GM04503 (cell line): ENCODE measurements at places on chromosomes 11 and 22.

- no peak for DNase-seq
Observed at GRCh38 chr11:93520726-93521509, 22.3 kb downstream of the SMCO4 start.

DNA sequence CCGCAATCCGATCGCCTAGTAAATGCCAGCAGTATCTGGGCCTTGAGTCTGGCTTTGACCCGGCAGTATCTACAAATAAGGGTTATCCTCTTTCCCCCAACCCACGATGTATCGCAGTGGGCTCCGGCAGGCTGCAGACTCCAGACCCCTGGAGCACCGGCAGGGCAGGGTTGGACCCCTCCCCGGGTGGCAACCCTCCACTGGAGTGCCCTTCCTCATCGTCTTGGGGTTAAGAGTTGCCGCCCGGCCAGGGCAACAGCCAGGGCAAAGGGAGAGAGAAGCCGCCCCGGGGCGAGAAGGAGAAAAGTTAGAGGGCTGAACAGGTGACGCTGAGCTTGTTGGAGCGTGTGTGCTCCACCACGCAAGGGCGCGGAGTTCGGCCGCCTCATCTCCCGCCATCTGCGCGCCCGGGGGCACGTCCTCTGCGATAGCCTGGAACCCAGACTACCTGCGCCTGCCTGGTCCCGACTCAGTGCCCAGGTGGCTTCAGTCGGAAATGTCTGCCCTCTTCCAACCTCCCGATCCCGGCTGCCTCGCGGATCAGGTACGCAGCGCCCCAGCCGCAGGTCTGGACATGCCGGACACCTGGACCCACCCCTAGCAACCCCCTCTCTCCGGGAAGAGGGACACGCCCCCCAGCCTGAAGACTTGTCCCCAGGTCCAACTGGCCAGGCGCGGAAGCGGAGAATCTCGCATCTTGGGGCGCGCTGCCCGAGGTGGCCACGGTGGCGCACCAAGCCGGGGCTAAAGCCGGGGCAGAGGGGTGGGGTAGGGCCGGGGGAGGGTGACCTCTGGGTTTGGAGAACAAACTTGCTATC is 1.2 kb downstream of the DSCAML1 start:
- DNase-seq, result no peak

- no peak for DNase-seq
Observed at GRCh38 chr11:65501472-65502273, 2.8 kb downstream of the MALAT1 start.

DNA sequence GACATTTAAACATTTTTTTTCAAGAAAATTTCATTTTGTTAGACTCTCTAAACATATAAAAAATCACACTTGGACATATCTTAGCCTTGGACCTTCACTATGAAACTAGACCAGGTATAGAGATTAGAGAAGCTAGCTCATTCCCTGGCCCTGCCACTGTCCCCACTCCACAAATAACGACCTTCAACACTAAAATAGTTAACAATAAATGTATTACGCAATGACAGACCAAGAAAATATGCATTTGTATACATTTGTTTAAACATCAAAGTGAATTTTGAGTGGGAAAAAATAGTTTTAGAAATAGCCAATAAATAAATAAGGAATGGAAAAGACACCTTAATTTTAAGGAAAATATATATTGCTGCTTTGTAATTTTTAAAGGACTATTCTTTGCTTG is 20.9 kb downstream of the OR5J2 start:
- DNase-seq, result no peak

- no peak for DNase-seq
Observed at GRCh38 chr11:60991457-60991856, 20.0 kb downstream of the CD6 start.

- no peak for DNase-seq
Observed at GRCh38 chr11:95412074-95412473, 181.1 kb upstream of the SESN3 start.

DNA sequence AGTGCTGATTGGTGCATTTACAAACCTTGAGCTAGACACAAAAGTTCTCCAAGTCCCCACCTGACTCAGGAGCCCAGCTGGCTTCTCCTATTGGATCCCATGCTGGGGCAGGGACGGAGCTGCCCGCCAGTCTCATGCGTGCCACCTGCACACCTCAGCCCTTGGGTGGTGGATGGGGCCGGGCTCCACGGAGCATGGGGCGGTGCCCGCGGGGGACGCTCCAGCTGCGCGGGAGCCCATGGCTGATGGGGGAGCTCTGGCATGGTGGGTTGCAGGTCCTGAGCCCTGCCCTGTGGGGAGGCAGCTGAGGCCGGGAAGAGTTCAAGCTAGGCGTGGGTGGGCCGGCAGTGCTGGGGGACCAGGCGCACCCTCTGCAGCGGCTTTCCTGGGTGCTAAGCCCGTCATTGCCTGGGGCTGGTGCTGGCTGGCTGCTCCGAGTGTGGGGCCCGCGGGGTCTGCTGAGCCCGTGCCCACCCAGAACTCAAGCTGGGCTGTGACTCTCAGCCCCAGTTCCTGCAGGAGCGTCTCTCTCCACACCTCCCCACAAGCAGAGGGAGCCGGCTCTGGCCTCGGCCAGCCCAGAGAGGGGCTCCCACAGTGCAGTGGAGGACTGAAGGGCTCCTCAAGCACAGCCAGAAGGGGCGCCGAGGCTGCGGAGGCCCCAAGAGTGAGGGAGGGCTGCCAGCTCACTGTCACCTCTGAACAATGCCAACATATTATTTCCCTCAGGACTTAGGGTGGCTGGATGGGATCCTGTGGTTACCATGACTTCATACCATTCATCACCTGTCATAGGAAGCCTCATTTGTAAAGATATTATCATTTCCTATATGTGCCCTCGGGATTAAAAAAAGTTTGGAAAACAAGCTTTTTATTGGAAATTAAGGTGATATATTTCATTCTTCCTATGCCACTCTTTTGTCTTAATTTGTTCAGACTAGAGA is 688.7 kb downstream of the ETS1 start:
- DNase-seq, result no peak

GRCh38 chr11:59173080-59173963 is 1.4 kb downstream of the DTX4 start:
- no peak for DNase-seq

GRCh38 chr22:38862375-38863329 is 9.4 kb downstream of the CBX6 start:
- no peak for DNase-seq

GRCh38 chr11:67303835-67304411 is 593 bp downstream of the SSH3 start:
- DNase-seq, result no peak

GRCh38 chr22:44586999-44587736 is 89.1 kb upstream of the RTL6 start:
- DNase-seq, result no peak

- no peak for DNase-seq
Observed at GRCh38 chr11:2542406-2542805, 97.6 kb downstream of the KCNQ1 start.

- DNase-seq, result no peak
Observed at GRCh38 chr11:99682171-99682570, 661.4 kb downstream of the CNTN5 start.

DNA sequence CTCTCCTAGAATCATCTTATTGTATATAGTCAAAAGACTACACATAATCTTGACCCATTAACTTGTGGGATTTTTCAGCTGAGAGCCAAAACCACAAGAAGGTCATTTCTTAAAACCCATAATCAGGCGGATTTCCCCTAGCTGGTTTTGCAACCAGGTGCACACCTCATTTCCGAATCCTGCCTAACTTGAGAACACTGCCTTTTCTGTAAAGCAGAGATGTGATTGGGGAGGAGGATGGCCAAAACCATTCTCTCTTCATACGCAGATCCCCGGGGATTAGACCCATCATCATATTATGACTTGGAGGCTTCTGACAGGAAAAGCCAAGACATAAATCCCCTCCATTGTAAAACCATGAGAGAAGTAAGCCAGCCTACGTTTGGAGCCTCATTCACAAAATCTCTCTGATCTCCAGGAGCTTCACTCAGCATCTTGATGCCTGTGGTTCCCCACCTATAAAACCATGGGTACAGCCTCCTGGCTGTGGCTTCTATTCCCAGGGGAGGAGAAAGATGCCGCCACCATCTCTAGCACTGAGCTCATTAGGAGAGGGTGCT is 191.3 kb downstream of the KIF18A start:
- no peak for DNase-seq

- no peak for DNase-seq
Observed at GRCh38 chr11:113862435-113862834, 12.9 kb downstream of the USP28 start.

DNA sequence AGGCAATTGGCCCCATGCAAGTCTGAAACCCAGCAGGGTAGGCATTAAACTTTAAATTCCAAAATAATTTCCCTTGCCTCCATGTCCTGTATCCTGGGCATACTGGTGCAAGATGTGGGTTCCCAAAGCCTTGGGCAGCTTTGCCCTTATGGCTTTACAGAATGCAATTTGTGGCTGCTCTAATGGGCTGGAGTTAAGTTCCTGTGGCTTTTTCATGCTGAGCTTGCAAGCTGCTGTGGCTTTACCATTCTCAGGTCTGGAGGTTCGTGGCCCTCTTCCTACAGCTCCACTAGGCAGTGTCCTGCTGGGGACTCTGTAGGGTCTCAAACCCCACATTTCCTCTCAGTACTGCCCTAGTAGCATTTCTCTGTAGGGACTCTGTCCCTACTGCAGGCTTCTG is 15.0 kb upstream of the BIRC3 start:
- DNase-seq, result no peak

- DNase-seq, result no peak
Observed at GRCh38 chr22:37844904-37845329, 783 bp upstream of the ANKRD54 start.

- DNase-seq, result peak; percentile 93
Observed at GRCh38 chr11:46294365-46295309, 17.2 kb downstream of the CREB3L1 start.

DNA sequence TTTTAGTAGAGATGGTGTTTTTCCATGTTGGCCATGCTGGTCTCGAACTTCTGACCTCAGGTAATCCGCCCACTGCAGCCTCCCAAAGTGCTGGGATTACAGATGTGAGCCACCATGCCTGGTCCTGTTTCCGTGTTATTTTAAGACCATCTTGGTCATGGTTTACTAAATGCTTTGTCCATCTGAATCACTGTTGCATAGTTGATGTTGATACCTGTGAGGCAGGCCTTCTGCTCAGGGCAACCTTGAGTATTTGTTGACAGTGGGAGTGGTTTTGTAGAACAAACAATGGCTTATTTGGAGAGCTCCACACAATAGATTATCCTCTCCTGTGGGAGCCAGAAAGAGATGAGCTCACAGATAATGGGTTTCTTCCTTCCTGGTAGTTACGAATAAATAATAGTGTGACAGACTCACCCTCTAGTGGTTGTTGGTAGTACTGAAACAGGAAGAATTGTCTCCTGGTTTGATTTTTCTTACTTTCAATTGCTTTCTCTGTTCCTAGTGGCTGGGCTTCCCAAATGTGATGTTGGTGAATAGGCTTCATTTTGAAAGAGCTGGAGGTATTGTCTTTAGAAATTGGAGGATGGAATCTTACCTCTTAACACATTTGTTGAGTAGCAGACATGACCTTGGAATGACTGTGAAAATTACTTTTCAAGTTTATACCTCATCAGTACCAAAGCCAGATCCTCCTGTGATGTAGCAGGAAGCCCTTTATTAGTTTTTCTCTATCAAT is 39.0 kb downstream of the CTNND1 start:
- no peak for DNase-seq

DNA sequence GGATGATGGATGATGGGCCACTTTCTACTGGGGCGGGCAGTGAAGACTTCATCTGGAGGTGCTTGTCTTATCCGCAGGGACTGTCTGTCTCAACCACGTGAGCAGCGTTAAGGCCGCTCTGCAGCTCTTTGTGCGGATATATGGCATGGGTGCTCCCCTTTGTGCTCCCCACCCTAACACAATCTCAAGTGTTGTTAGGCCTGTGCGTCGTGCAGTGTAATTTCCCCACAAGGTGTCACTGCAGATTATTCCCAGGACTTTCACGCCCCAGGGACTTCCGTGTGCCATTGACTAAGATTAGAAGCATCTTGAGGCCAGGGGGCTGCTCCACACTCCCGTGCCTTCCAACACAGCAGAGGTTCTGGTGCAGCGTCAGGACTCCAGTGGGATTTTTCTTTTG is 65.3 kb downstream of the TBC1D22A start:
- DNase-seq, result no peak

GRCh38 chr11:99614352-99614751 is 593.6 kb downstream of the CNTN5 start:
- DNase-seq, result no peak

GRCh38 chr11:58622344-58622743 is at the start of gene CNTF:
TSS of gene CNTF (plus strand) at chr11:58622665. CDS start at chr11:58622753, 88 bp downstream.
- DNase-seq, result no peak

DNA sequence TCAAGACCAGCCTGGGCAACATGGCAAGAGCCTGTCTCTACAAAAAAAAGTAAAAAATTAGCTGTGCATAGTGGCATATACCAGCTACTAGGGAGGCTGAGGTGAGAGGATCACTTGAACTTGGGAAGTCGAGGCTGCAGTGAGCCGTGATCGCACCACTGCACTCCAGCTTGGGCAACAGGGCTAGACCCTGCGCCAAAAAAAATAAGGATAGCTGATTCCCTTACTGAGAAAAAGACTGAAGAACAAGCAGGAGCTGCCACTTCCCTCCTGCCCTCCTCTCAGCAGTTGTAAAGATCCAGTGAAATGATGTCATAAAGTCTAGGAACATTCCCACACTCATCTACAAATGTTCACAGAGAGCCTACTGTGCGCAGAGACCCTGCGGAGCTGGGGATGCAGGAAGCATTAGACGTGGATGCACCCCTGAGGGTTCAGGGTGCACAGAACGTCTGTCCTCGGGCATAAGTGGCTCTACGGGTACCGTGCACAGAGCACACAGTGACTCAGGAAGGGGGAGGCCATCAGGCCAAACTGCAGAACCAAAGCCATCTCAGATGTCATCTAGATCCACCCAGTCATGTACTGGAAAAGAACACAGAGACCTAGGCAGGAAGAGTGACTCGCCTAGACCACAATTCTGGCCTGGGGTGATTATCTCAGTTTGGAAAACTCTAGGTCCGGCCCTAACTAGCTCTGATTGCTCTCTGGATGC is 11.7 kb downstream of the SEC14L2 start:
- no peak for DNase-seq

DNA sequence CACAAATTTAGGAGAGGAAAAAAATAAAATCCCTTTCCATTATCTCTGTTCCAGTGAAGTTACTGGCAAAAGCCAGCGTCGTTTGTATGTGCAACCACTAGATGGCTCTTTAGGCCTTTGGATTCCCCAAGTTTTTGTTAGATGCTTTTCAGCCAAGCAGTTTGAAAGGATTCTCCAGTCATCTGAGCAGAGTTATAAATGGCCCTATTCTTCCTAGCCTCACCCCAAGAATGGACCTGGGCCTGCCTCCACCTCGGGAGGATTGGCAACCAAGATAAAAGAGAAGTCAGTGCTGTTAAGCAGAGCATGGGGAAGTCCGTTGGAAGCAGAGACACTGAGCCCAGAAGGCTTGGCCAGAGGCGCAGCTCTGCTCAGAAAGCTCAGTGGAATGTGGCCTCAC is 15.4 kb downstream of the FAM181B start:
- no peak for DNase-seq

- no peak for DNase-seq
Observed at GRCh38 chr11:61126256-61126655, 24.0 kb downstream of the CD5 start.

- no peak for DNase-seq
Observed at GRCh38 chr11:122847466-122847865, 9.2 kb downstream of the CRTAM start.

- no peak for DNase-seq
Observed at GRCh38 chr11:36540998-36541397, 26.8 kb upstream of the RAG1 start.

- DNase-seq, result peak; percentile 50
Observed at GRCh38 chr11:102172127-102172848, 62.0 kb downstream of the YAP1 start.
